Muscle of arm (tissue), 14 donors: ENCODE measurements at places on chromosomes 11 and 22. TPM values are rescaled to one million over a fixed set of nuclear protein-coding genes. Genes with fewer than 3 reads are reported as not detected.

- DNase-seq, result no peak
These were observed 35.4 kb upstream of the BRSK2 start for GRCh38 chr11:1354125-1354938.

DNA sequence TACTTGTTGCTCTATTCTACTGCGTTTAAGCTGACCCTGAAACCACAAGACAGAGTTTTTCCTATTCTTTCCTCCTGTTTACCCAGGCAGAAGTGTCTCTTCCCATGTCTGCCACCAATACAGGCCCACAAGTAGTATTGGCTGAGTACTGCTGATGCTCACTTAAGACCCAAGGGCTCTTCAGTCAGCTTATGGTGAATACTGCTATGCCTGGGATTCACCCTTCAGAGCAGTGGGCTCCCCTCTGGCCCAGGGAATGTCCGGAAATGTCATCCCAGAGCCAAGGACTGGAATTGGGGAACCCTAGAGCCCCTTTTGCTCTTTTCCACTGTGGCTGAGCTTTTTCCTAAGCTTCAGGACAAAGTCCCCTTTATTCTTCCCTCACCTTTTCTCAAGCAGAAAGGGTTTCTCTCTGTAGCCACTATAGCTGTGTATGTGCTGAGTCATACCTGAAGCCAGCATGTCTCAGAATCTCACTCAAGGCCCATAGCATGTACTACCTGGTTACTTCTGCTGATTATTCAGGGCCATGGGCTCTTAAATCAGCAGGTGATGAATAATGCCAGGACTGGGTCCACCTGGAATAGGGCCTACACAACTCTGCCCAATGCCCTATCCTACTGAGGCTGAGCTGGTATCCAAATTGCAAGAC, 745.8 kb upstream of the ANO5 start:
- DNase-seq, result no peak

DNA sequence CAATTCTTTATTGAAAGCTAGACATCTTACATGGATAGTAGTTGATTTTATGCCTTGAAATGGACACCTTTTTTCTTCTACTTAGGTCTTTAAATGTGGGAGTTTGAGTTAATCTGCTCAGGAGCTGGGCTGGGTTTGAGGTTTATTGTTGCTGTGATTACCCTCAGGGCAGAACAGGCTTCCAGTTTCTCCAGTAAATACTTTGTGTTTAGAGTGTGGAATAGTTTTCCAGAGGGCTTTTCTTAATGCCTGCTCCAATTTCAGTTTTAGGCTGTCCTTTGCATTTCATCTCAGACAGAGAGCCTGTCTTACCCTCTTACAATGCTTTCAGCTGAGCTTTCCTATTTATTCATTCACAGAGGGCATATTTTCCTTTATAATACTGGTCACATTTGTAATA, 69.9 kb upstream of the ADORA2A start:
- DNase-seq, result no peak

GRCh38 chr11:17287058-17287457, 10.5 kb downstream of the NUCB2 start:
- DNase-seq, result no peak

DNA sequence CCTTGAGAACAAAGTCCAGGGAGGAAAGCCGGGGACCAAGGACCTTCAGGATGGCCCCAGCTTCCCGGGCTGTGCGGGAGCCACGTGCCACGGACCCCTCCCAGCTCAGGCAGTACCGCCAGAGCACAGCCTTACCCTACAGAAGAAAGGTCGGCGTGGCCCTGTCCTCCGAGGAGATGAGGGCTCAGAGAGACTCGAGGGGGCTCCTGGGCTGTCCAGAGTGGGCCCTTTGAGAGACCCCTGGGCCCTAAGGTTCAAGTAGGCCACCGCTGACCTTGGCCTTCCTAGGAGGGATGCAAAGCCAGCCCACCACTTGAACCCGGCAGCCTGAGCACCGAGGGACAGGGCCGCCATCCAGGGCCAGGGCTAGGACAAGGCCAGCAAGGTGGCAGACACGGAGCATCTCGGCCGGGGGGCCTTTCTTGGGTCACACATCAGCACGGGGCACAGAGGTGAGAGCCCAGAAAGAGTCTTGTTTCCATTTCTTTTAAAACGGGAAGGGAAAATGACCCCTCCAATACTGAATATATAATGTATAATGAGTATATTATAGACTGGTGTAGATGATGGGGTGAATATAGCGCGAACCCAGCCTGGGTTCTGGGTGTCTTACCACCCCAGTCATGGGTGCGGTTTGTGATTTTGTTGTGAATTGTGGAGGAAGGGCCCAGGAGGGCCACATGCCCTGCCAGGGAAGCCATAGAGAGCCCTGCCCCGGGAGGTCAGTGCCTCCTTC, 34.4 kb upstream of the PPARA start:
- DNase-seq, result no peak

GRCh38 chr11:17543041-17543440, 1.2 kb downstream of the USH1C start:
- no peak for DNase-seq

GRCh38 chr11:21501245-21501644, 691.6 kb upstream of the ANO5 start:
- no peak for DNase-seq

DNA sequence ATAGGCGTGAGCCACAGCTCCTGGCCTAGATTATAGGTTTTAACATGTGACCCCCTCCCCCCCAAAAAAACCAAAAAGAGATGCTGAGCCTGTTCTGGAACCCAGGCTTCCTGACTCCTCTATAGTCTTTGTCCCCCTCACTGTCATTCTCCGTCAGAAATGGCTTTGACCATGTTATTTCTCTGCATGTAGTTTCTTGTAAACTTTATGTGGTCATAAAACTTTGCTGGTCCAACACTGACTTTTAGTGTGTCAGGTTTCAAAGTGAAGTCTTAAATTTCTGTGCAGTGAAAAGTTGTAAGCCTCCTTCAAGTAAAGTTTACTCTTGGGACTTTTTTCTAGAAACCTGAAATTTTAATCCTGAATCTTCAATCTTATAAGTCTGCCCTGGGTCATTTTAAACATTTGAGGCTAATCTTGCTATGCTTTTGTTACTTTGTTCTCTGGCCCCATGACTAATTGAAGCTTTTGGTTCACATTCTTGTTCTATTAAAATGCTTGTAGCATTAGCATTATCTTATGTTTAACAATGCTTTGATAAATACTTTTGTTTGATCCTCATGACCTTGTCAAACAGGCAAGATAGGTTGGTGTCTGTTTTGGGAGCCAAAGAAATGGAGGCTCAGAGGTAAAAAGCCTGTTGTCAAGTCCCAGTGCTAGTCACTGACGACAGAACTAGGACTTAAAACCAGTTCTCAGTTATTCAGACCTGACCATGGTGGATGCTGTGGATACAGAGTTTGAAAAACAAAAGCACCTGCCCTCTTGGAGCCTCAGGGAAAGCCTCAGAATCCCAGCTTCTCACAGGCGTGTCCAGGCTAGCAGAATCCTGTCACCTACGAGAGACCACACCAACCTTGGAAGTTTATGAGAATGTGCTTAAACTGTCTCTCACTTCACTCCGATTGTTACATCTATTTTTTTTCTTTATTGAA, 87.7 kb upstream of the HORMAD2 start:
- DNase-seq, result no peak

- DNase-seq, result no peak
These were observed 20.6 kb downstream of the IFT27 start for GRCh38 chr22:36755316-36755715.

DNA sequence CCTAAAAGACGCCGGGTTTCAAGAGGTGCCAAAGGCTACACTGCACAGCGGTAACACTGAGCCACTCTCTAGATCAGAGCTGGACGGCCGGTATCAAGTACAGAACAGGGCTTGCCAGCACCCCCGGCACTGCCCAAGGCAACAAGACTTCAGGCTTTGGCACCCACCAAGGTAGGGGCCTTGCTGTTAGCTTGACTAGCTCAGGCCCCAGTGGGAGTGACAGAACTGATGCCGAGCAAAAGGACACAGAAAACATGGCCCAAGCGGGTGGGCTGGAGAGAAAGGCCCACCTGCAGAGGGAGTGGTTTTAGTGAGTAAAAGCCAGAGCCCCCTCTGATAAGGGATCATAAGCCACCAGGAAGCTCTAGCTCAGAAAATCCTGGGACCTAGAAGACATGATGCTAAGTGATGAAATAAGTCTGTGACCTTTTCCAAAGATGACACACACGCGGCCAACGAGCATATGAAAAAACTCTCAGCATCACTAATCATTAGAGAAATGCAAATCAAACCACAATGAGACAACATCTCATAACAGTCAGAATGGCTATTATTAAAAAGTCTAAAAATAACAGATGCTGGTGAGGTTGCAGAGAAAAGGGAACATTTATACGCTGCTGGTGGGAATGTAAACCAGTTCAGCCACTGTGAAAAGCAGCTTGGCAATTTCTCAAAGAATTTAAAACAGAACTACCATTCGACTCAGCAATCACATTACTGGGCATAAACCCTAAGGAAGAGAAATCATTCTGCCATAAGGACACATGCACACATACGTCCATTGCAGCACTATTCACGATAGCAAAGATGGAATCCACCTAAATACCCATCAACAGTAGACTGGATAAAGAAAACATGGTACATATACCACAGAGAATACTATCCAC, 12.9 kb downstream of the EHD1 start:
- DNase-seq, result no peak

GRCh38 chr22:24414984-24415945, 12.1 kb upstream of the ADORA2A start:
- DNase-seq, result no peak

- no peak for DNase-seq
These were observed 4.6 kb downstream of the NLRP6 start for GRCh38 chr11:282630-283360.

- no peak for DNase-seq
These were observed 178.2 kb downstream of the LRRC4C start for GRCh38 chr11:41281131-41281742.

GRCh38 chr11:75022296-75022695, 33.6 kb downstream of the NEU3 start:
- no peak for DNase-seq

DNA sequence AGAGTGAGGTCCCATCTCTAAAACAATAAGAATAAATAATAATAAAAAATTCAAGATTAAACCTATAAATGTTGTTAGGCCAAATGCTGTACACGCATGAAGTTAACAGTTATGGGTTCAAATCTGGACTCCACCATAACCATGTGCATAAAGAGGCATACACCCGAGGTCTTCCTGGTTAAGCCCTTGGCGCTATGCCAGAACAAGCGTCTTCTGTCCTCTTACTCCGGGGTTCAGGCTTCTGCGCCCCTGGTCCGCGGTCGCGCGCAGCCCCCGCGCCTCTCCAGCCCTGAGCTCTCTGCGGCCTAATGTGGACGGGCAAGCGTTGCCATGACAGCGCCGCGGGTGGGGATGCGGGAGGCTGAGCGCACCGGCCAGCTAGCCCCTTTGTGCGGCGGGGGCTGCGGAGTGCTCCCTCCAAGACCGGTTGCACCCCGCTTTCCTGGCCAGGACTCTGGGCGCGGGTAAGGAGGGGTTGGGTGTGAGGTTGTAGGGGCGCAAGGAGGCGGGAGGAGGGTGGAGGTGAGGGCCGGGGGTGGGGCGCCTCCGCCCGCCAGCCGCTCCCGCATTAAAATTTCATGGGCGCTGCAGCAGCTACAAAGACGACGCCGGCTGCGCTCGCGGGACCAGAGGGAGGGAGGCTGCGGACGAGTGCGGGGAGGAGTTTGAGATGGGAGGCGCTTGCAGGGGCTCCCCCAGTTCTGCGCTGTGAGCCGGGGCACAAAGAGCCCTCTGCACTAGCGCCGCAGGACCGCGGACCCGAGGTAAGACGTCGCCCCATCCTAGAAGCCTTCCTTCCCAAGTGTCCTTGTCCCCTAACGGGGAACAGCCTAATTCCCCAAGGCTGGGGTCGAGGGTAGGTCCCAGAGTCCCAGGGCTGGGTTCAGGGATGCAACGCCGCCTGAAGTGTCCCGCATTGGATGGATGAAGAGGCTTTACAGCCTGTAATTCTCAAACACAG, at the start of gene MIAT:
Gene MIAT, plus strand, starts transcription at position 698 of the 961 bp plus-strand sequence.
- DNase-seq, result no peak

GRCh38 chr11:127074151-127074761, 73.7 kb upstream of the KIRREL3 start:
- DNase-seq, result no peak

GRCh38 chr22:18999416-18999815, 63.3 kb upstream of the PRODH start:
- no peak for DNase-seq

GRCh38 chr22:19680287-19680881, 33.9 kb upstream of the SEPTIN5 start:
- DNase-seq, result no peak

GRCh38 chr11:117823294-117823945, 1.1 kb downstream of the FXYD2 start:
- DNase-seq, result no peak

DNA sequence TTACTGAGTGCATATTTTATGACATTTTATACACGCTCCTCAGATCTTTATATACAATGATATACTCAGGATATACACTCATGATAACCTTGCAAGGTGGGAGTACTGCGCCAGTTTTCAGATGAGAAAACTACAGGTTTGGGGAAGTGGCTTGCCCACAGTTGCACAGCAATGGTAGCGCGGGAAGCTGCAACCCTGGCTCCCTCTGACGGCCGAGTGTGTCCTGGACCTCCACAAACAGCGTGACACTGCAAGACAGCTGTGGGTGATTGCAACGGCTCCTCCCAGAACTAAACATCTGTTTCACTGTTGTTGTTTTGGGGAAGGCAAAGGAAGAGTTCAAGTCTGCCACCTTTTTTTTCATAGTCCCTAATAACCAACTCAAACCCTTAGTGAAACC, 47.0 kb downstream of the PACSIN2 start:
- DNase-seq, result peak; percentile 67

DNA sequence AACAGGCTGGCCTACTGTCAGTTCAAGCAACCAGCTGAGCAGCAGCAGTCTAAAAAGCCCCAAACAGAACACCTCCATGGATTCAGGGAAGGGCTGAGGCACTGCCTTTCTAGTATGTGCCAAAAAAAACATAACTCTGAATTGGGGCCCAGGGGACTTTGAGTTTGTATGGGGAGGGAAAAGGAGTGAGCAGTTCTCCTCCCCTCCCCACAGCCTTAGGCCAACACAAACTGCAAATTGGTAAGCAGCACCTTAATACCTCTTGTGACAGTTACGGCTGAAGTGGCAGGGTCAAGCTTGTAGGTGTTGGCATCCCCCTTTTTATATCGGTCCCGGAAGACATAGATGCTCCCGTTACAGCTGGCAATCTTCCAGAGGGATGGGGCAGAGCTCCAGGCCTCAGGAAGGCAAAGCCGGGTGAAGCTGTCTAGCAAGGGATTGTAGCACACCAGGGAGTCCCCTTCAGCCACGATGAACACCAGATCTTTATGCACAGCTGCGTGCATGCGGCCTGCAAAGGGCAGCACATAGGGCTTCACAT, 6.0 kb downstream of the KBTBD4 start:
- DNase-seq, result no peak

The MCAM gene
- 193 TPM for polyA plus RNA-seq

The CARD18 gene
- polyA plus RNA-seq, result not detected

The POU2AF2 gene
- not detected for polyA plus RNA-seq

The TTC28 gene
- 29.1 TPM for polyA plus RNA-seq

The CDKN1C gene
- 2,783 TPM for polyA plus RNA-seq

The SCN4B gene
- 3.5 TPM for polyA plus RNA-seq

The SLC6A5 gene
- polyA plus RNA-seq, result not detected

The GCAT gene
- 4.6 TPM for polyA plus RNA-seq

The NDUFS8 gene
- 48.9 TPM for polyA plus RNA-seq
